ENCODE measurements at places on chromosomes 2 and 18.

DNA sequence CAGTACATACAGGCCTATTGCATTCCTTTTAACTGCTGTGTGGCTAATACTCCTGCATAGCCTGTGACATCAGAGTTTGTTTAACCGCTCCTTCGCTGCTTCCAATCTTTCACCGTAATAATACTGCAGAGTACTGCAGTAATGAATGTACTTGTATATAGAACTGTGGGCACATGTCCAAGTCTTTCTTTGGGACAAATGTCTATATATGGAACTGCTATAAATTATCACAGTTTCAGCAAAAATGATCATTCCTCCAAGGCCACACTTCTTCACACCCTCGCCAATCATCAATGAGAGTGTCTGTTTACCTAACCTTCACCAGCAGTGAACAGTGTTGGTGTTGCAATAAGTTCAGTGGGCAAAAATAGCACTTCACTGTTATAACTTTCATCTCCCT lies 230.4 kb downstream of the SP3 start:
- no peak for DNase-seq

GRCh38 chr2:65053199-65053598 lies 3.0 kb upstream of the CEP68 start:
- no peak for DNase-seq

DNA sequence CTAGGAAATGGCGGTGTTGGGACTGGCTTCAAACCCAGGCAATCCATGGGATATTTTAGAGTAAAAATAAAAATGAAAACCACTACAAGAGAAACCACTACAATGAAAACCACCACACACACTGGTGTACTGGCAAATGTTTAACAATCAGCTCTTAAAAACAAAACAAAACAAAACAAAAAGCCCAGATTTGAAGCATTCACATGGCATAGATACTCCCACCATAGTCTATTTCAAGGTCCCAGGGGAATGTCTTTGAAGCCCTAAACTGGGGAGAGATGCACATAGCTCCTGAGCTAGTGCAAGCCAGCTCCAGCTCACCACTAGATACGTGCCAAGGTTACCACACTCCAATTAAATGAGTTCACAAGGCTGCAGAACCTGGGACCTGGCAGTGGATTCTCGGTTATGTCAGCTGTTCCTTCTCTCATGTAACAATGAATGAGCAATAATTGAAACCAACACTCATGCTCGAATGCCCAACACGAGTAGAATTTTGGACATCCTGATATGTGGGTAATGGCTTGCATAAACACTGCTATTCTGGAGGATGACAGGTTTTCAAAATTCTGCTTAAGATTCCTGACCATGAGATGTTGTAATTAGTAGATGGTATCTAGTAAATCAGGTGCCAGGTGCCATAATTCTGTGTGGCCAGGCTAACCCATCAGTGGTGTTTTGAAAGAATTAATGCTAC lies 102.2 kb downstream of the OSBPL6 start:
- no peak for DNase-seq

DNA sequence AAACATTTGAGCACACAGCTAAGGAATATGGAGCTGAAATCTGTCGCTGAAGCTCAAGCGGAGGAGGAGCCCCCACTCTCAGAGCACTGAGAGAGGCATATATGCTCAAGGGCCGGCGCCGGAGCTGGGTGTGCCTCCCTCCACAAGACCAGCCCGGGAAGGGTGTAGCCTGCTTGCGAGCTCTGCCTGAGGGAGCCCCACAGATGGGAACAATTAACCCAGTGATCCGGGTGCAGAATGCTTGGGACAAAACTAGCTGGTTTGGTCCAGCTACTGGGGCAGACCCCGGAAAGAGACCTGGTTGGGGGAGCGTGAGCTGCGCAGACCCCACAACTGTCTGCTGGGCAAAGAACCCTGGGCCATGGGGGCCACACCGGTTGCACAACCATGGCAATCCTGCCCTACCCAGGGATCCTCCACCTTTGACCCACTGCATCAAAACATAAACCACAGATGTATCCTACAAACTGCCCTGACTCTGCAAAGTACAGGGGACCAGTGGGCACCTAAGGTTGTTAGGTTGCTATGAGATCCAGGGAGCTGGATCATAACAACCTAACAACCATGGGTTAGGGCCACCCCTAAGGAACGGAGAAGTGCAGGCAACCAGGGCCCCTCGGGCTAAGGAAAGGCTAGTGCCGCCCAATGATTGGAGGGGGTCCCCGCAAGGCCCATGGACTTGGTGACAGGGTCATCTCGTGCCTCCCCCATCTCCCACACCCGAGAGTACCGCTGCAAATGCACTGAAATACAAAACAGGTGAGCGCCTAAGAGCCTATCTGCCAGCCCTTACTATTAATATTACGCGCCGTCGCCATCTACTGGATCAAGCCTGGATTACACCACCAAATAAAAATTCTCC lies 53.4 kb upstream of the SCN1A start:
- DNase-seq: no peak

GRCh38 chr2:231394211-231395141 lies 1.0 kb upstream of the B3GNT7 start:
- DNase-seq: no peak

DNA sequence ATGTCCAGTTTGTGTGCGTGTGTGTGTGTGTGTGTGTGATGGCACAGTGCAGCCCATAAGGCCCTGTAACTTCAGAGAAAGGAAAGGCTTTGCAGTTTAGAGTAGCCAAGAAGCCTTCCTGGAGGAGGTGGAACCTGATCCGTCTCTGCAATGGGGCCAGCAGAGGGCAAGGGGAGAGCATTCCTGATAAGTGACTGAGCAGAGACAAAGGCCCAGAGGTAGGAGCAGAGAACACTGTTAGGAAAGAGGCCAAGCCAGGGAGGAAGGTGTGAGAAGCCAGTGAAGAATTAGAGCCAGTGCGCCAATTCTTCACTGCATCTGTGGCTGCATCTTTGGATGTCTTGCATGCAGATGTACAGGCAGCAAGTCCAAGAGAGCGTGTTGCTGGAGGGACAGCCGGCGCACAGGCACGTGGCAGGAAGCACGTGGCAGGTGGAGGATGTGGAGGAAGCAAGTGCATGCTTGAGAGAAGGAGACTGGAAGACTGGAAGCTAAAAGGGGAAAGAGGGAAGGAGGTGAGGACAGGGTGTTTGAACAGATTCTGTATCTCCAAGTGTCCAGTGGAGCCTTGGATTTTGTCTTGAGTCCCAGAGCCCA lies 196.3 kb downstream of the CTIF start:
- DNase-seq: no peak

DNA sequence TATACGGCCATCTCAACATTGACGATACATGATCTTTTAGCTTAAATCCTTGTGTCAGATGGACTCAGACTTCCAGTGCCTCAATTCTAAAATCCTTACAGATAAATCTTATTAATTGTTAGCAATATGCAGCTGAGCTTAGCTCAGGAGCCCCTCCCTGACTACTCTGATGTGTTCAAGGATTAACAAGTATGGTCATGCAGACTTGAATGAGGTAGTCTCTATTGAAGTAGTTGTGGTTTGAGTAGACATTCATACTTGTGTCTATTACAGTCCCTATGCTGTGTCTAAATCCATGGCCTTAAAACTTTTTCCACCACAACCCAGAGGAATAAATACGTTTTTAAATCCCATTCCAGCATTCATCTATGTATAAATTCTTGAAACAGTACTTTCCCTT lies 119.5 kb downstream of the NUP35 start:
- DNase-seq: no peak

DNA sequence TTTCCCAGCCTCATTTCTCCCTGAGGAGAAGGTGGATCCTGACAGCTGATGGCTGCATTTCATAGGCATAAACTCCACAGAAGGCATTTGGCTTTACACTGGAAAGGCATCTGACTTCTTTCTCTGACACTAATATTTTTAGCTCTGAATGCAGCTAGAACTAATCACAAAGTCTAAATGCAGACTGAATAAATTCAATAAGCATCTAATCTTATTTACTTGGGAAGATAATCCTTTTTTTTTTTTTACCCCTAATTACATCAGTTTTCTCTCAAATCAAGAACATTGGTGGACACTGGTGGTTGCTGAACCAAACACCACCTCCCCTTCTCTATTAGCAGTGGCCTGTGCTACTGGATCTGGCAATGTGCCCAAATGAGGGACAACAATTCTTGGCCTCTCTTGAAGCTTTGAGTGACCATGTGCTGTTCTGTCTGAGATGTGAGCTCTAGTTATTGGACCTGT lies 50.9 kb upstream of the CD226 start:
- DNase-seq: no peak

DNA sequence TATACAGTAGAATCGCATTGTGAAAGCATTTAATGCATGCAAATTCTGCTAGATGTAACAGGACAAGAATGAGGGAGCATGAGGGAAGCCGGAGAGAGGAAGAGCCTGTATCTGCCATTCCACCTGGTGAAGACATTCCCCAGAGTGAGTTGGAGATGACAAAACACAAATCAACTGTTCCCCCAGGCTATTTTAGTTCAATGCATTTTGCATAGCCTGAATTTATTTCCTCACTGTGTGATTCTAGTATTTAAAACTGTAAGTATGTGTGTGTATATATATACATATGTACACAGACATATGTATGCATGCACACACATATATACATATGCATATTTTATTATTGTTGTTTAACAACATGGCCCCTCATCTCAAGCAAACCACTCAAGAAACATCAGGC lies 54.7 kb downstream of the CCDC68 start:
- no peak for DNase-seq

DNA sequence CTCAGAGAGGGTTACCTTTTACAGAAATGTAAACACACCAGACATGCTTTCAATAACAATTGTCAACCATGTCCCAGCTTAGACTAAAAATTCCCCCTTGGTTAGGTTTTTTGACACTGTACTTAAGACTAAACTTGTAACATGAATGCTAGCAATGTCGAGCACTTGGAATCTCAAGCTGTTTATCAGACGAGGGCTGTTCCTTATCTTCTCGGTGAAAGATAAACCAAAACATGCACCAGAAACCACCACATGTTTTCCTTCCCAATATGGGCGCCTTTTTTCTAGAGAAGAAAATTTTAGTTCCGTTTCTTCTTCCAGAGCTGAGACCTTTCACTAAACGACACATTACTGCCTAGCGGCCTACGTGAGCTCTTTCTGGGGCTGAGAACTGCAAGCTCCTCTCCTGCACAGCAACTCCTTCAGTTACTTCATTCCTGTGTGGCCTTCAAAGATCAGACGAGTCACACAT lies 42.4 kb upstream of the ACKR3 start:
- no peak for DNase-seq

- DNase-seq: no peak
Observed at GRCh38 chr2:230687498-230687897, 25.1 kb upstream of the CAB39 start.

GRCh38 chr2:162928356-162928755 lies 89.8 kb upstream of the KCNH7 start:
- no peak for DNase-seq

DNA sequence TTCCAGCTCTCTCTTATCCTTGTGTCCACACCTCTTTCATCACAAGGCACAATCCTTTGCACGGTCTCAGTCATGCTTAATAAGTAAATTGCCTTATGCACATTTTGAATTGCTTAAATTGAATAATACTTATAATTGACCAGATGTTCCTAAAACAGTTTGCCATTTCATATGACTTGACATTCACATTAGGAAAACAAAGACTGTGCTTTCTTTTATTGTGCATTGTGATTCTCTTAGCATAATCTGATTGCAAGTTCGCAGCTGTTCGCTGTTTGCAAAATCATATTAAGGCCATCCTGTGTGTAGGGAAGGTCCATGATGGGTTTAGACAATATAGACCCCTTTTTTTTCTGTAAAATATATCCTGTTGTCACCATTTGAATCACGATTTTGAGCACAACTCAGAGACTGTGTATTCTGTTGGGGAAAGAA lies 75.6 kb downstream of the RNF144A start:
- DNase-seq: no peak

GRCh38 chr2:19764998-19765397 lies 136.8 kb downstream of the TTC32 start:
- DNase-seq: no peak

DNA sequence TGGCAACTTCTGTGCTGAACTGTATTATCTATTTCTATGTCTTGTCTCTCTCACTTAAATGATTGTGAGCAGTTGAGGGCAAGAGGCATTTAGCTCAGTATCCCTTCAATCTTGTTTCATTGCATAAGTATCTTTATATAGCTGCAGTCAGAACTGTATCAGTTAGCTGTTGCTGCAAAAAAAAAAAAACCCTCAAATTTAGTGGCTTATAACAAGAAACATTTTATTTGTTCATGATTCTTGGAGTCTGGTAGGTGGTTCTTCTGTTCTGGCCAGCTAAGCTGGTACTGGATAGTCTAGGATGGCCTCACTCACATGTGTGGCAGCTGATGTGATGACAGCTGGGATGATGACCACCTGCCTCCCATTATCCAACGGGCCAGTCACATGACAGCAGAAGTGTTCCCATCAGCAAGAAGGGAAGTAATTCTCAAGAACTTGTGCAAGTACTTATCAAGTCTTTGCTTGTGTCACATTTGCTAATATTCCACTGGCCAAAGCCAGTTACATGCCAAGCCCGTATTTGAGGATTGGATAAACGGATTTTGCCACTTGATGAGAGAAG lies 67.8 kb downstream of the SLC4A3 start:
- DNase-seq: no peak

- DNase-seq: no peak
Observed at GRCh38 chr18:57125627-57126026, 21.3 kb upstream of the BOD1L2 start.

DNA sequence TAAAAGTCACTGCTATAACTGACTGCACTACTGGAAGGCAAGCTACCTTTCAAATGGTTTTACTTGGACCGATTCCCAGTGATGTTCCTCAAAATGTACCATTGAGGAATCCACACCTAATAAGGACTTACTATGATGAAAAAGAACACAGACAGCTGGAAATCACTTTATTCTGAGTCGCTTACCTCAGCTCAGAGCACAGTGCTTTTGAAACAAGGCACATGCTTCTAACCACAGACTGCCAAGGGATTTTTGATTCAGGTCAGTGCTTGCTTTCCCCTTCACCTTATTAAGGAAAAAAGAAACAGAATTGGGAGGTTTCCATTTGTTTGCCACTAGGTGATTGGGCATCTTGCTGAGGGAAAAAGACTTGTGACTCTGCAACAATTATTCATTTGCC lies 707.5 kb upstream of the FSHR start:
- DNase-seq: no peak

- DNase-seq: no peak
Observed at GRCh38 chr2:198695879-198696278, 761.9 kb downstream of the SATB2 start.

DNA sequence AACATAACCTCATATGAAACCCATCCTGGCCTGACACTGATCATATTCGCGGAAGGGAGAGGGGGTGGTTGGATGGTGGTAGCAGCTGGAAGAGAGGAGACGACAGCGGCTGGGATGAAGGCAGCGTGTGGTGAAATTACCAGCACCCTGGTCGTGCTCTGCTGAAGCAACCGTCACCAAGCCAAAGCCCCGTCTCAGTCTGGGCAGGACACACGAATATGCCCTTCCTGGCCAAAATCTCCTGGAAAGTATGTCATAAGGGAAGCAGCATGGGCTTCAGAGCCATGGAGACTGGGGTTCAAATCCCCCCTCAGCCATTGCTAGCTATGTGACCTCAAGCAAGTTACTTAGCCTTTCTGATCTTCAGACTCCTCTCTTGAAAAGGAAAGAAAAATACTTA lies 63.2 kb upstream of the CABLES1 start:
- no peak for DNase-seq

Data from LNCaP clone FGC (cell line).